Small intestine (tissue), 16 donors: ENCODE measurements at places on chromosomes 16 and 17.

DNA sequence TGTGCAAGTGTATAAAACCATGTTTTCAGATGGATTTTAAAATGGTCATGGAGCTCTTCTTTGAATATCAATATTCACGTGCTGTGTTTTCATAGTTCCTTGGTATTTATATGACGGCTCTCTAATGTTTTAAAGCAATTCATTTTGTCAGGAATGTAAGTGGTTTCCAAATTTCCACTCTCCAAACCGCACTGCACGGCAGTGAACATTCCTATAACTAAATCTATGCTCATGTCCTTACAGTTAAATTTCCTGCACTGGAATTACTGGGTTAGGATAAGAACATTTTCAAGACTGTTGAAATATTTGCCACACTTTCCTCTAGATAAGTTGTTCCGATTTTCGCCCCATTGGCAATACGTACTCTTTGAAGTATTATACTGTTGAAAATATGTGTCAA, 398.9 kb downstream of the PMP22 start:
- no peak for DNase-seq

DNA sequence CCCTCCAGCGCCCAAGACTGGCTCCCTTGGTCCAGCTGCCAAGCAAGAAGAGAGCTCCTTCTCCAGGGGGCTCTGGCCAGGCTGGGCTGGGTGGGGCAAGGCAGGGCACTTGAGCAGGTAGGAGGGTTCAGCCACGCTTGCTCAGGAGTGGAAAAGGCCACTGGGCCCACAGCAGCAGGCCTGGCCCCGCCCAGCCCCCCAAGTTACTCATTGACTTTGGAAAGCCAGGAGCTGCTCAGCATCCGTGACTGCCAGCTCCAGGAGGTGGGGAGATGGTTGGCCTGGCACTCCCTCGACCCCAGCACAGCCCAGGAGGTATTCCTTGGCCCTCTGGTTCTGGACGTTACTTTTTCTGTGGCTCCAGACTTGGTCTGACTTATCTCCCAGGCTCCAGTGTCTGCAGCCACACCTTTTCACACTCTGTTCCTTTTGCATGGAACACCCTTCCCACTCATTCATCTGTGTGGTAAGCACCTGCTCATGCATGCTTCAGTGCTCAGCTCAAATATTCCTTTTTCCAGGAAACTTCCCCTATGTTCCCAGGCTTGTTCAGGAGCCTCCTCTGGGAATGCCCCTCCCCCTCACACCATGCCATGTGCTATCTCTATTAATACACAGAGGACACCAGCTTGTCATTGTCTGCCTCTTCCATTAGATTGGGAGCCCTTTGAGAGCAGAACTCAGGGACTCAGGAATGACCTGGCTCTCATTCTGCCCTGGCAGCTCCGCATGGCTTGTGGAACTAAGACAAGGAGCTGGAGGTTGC, at the start of gene CDH16:
Gene CDH16, minus strand, starts transcription at position 83 of the 766 bp plus-strand sequence. CDS start 820 bp downstream, outside the sequence.
- peak; percentile 73 for DNase-seq

DNA sequence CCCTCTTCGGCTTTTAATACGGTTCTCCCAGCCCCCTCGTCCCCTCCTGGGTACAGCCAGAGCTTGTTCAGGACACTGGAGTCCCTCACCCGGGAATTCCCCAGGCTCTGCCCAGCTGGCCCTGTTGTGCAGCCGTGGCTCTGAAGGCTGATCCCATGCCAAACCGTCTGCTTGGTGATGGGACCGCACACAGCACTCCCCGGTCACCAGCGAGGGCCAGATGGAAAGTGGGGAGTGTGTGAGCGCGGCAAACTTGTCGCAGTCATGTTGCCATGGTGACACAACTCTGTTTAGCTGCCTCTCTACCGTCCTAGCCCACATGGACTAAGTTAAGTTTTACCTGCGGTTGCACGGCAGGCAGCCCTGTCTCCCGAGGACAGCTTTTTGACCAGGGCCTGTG, 107.9 kb downstream of the RAP1GAP2 start:
- DNase-seq, result peak; percentile 49

DNA sequence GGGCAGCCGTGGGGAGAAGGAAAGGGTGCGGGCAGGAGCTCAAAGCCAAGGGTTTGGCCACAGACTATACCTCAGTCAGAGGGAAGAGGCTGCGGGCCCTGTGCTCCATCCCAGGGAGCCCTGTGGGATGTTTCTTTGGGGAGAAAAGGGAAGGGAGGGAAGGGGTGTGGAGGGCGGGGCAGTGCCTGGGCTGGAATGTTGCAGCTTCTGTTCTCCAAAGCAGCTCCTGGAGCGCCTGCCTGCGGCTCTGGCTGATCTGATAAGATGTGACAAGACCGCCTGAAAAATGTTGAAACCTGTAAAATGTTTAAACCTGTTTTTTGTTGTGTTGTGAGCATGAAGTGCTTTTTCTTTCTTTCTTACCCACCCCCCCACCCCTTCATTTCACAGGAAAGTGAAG, 32.8 kb downstream of the WNT3 start:
- DNase-seq, result no peak

GRCh38 chr17:42407289-42407836, 15.7 kb downstream of the CAVIN1 start:
- peak; percentile 91 for DNase-seq

- no peak for DNase-seq
Measured at GRCh38 chr16:17015702-17016101, 455.1 kb downstream of the XYLT1 start.
